ENCODE measurements at places on chromosomes 16 and 17.
A peak's percentile ranks its signal among the peaks of the same experiment; 100 is the strongest.

GRCh38 chr16:77404775-77405174 is 30.1 kb downstream of the ADAMTS18 start:
- no peak for DNase-seq

- no peak for DNase-seq
Observed at GRCh38 chr17:63918305-63918704, 334 bp downstream of the GH1 start.

DNA sequence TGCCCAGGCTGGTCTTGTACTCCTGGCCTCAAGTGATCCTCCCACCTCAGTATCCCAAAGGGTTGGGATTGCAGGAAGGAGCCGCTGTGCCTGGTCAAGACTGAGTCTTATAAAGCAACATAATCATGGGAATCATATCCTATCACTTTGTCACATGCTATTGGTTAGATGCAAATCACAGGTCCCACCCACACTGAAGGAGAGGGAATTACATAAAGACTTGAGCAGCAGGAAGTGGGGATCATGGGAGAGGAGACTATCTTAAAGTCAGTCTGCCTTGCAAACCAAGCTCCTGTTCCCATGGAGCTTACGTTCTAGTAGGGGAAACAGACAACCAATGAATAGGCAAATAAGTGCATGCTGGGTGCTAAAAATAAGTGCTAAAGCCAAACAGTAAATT is 28.3 kb upstream of the TENT4B start:
- DNase-seq, result no peak

DNA sequence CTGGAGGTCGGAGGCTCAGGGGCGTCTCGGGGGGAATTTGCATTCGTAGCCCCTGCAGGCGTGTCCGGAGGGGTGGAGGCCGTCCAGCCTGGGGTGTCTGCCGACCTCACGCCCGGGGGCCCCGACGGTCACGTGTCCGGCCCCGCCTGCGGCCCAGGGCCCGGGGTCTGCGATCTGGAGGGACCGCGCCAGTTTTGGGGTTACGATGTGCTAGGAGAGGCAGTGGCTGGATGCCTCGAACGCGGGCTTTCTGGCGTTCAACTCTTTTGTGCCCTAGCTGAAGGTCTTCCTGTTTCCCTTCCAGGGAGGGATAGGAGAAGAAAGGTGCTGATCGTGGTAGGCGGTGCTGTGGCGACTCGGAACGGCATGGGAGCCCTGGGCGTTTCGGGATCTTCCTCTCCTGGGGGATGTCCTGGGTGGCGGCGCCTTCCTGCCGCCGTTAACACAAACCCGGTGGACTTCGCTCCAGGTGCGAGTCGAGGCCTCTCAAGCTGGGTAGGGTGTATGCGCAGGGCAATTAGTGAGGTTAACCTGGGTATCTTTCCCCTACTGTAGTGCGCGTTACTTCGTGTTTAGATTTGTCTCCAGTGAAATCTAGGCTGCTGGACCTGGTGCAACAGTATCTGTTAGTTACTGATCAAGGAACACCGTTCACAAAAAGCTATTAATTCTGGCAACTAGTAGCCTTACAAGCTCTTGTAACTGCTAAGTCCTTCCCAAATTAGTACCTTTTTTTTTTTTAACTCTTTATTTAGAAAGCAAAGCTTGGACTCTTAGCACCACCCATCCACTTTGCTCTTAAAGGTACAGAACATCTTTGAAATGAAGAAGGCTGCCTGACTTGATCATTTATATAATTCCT is 1.3 kb downstream of the AKAP1 start:
- DNase-seq, result no peak

DNA sequence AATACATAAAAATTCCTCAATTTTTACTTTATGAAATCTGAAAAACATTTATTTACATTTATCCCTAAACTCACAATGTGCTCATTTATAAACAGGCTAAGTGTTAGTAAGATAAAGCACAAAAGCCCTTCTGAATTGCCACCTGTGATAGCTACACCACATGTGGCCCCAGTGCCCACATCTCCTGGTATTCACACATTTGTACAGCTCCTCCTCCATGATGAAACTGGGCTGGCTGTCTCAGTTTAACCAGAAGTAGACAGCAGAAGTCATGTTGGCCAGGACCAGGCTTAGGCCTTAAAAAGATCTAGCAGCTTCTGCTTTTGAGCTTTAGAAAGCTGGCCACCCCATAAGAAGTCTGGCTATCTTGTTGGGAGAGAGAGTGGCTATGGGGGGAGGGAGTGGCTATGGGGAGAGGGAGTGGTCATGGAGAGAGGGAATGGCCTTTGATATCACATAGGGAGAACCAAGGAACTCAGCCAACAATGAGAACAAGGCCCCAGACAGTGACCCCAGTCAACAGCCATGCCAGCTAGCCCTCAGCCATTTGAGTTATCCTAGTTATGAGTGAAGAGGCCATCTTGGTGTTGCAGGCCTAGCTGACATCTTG is 47.4 kb downstream of the CEP95 start:
- DNase-seq, result no peak

DNA sequence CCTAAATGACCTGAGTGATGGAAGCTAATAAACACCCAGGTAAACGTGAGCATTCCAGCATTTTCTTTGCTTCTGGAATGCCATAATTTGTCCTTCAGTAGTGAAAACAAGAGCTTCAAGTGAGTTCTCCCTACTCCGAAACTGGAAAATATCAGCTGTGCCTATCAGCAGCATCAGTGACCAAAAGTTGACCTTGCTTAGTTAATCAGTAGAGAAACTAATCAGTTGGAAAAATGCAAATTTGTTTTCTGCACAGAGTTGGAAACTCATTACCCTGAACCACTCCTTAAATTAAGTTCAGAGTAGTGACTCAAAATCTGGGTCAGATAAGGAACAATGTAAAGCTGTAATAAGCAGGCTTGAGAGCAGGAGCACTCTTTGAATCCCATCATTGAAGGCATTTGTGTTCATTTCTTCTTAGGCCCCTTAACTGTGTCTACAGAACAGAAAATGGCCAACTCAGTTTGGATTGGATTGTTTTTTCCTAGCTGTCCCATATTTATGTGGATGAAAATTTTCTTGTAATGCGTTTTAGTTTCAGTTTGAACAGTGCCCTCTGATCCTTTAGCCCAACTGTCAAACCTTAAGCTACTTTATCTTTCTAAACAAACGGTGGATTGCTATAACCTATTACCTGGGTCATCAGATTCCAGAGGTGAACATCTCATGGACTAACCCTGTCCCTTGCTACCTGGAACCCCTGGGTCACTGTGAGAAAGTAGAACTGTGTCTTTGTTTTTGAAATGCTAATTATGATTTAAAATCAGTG is 290.4 kb downstream of the TOX3 start:
- no peak for DNase-seq

- DNase-seq, result no peak
Observed at GRCh38 chr16:88068476-88069396, 117.5 kb downstream of the BANP start.

DNA sequence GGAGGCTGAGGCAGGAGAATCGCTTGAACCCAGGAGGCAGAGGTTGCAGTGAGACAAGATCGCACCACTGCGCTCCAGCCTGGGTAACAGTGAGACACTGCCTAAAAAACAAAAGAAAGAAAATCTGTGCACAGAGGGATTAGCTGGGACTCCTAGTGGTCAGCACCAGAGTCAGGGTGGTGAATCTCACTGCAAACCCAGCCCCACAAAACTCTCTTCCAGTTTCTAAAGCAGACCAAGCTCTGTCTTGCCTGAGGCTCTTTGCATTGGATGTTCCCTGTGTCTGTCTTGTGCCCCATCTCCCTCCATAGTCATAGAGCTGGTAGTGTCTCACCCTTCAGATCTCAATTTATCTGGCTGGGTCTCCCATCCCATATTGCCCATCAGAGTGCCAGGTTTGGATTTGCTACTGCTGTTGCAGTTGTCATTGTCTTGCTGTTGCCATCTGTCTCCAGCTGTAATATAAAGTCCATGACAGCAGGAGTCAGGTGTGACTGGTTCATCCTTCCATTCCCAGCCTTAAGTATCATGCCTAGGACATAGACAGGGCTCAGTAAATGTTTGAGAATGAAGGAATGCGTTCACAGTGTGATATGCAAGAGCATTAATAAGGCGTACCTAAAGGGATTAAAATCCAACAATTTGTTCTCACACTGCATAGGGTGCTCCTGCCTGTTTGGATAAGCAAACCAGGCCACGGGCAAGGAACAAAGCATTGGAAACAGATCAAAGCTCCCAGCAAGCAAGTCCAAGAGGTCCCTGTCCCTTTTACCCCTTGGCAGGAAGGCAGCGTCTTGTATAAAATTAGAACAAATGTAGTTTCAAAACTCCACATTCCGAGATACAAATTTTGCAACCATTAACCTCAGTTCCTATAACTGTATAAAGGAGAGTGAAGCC is 614.6 kb upstream of the CDH5 start:
- DNase-seq, result no peak

DNA sequence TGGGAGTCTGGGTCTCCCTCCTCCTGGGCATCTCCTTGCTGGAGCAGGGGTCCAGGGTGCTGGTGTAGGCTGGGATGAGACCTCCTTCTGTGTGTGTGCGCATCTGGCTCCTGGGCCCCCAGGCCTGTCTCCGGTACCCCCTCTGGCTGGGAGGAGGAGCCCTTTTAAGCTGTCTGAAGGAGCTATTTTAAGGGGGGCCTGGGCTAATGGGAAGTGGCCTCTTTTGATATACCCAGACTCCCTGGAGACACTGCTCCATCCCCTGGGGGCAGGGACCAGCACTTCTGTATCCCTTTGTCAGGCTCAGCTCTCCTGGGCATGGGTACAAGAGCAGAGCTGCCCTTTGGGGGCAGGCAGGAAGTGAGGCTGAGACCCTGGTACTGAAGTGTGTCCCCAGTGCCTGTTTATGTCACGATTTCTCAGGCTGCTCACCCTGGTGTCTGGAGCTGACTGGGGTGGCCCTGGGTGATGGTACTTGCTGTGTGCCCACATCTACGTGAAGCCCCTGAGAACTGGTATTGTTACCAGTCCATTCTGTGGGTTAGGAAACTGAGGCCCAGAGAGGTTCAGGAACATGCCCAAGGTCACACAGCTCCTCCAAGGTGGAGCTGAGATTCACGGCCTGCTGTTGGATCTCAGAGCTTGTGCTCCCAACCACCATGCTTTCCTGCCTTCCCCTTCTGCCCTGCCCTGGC is 6.5 kb downstream of the ADCY7 start:
- no peak for DNase-seq

DNA sequence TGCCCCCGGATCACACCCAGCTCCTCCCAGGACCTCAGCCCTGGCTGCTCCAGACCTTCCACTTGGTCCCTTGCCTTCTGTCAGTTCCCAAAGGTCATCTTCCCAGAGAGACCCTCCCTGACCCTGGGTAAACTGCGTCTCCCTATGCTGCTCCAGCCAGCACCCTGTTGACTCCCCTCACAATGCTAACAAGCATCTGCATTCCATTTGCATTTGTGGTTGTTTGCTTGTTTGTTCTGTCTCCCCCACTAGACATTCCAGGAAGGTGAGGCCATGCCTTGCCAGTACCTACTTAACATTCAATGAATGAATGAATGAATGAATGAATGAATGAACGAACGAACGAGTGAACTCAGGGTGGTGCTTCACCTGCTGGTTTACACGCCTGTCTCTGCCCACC is 171.2 kb downstream of the WSCD1 start:
- DNase-seq, result no peak

GRCh38 chr16:86534779-86535615 is 20.0 kb downstream of the MTHFSD start:
- no peak for DNase-seq

- peak; percentile 43 for DNase-seq
Observed at GRCh38 chr16:68660359-68660795, 15.3 kb downstream of the CDH3 start.

DNA sequence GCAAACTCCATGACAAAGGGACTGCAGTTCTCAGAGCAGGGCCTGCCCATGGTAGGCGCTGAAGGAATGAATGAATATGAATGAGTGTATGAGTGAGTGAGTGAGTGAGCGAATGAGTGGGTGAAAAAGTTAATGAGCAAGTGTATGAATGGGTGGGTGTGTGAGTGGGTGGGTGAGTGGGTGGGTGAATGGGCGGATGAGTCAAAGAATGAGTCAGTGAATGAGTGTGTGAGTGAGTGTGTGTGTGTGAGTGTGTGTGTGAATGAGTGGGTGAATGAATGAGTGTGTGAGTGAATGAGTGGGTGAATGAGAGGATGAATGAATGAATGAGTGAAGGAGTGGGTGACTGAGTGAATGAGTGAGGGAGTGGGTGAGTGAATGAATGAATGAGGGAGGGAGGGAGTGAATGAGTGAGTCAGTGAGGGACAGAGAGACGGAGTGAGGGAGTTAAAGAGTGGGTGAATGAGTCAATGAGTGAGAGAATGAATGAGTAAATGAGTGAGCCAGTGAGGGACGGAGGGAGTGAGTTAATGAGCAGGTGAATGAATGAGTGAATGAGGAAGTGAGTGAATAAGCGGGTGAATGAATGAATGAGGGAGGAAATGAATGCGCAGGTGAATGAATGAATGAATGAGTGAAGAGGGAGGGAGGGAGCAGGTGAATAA is 11.1 kb upstream of the CHMP6 start:
- DNase-seq, result no peak

DNA sequence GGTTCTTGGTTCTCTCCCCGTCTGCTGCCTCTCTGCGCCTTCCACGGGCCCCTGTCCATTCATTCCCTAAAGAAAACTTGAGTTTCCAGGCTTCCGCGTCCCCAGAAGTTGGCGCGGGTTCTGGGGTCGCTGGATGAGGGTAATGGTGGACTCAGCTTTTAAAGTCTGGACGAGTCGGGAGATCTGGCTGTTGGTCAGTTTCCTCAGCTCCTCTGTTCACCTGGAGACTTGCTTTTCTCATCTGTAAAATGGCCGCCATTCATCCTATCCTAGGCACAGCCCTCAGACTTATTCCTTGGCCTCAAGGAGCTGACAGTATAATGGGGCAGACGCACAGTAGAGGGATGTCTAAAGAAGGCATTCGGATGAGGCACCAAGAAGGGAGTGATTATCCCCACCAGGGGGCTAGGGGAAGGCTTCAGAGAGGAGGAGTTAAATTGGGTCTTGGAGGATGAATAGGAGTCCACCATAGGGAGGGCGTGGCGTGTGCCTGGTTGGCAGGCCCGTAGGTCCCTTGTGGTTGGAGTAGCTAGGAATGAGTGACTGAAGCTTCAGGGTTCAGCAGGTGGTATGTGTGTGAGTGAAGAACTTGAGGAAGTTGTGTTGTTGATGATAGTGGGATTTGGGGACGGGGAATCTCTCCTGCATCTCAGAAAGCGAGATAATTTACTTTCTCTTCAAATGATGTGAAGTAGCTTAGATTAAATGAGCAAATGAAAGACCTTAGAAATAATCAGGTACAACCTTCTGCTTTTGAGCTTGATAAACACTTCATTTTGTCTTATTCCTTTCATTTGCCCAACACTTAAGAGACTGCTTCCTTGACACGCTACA is 652 bp downstream of the VPS35L start:
- peak; percentile 55 for DNase-seq

GRCh38 chr17:63785556-63785955 is 11.6 kb downstream of the DDX42 start:
- DNase-seq, result no peak

- DNase-seq, result no peak
Observed at GRCh38 chr17:80798595-80799537, 192.8 kb upstream of the CHMP6 start.

DNA sequence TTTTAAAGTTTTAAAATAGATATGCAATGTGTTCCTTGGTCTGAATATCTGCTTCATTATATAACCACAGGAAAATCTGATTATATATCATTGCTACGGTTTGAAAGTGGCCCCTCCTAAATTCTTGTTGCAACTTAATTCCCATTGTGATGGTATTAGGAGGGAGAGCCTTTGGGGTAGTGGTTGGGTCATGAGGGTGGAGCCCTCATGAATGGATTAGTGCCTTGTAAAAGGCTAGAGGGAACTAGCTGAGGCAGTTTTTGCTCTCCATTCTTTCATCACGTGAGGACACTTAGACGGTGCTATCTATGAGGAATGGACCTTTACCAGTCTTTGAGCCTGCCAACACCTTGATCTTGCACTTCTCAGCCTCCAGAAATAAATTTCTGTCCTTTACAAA is 7.6 kb downstream of the ABCA6 start:
- DNase-seq, result no peak

GRCh38 chr16:30488764-30489605 is 16.4 kb downstream of the ITGAL start:
- DNase-seq, result no peak
